ENCODE measurements at places on chromosomes 11 and 22. TPM values are rescaled to one million over a fixed set of nuclear protein-coding genes. Genes with fewer than 3 reads are reported as not detected.

TMA7B gene
- not detected for total RNA-seq

- no peak for DNase-seq
These were observed 59.8 kb downstream of the UVRAG start for GRCh38 chr11:75874684-75875341.

DNA sequence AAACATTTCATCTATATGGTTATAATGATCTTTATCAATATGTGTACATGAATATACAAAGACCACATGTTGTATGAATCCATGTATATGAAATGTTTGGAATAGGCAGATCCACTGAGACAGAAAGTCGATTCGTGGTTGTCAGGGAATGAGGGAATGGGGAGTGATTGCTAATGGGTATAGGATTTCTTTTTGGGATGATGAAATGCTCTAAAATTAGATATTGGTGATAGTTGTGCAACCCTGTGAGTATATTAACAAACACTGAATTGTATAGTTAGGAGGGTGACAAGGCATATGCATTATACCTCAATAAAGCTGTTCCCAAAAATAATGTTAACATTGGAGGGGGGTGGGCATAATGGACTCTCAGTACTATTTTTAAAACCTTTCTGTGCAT lies 5.0 kb upstream of the PTPMT1 start:
- no peak for DNase-seq

JRKL gene
- 13.5 TPM for total RNA-seq

RASGRP2 gene
- 24.9 TPM for total RNA-seq

- DNase-seq, result no peak
These were observed 119.3 kb downstream of the KCNQ1 start for GRCh38 chr11:2564008-2564530.

DNA sequence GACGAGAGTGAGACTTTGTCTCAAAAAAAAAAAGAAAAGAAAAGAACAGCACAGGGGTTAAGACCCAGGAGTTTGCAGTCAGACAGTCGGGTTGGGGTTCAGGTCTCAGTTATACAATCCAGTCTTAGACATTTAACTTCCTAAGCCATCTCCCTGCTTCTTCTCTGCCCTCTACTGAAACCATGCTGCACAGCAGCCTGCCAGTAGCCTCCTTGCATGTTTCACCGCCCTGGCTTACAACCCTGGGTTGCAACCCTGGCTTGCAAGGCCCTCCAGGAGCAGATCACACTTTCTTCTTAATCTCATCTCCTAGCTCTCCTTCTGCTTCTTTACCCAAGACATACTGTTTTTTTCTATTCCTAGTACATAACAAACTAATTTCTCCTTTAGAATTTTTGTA lies 5.9 kb upstream of the B3GAT3 start:
- DNase-seq, result no peak

CARD18 gene
- not detected for total RNA-seq

CNTN5 gene
- 17.9 TPM for total RNA-seq

DNA sequence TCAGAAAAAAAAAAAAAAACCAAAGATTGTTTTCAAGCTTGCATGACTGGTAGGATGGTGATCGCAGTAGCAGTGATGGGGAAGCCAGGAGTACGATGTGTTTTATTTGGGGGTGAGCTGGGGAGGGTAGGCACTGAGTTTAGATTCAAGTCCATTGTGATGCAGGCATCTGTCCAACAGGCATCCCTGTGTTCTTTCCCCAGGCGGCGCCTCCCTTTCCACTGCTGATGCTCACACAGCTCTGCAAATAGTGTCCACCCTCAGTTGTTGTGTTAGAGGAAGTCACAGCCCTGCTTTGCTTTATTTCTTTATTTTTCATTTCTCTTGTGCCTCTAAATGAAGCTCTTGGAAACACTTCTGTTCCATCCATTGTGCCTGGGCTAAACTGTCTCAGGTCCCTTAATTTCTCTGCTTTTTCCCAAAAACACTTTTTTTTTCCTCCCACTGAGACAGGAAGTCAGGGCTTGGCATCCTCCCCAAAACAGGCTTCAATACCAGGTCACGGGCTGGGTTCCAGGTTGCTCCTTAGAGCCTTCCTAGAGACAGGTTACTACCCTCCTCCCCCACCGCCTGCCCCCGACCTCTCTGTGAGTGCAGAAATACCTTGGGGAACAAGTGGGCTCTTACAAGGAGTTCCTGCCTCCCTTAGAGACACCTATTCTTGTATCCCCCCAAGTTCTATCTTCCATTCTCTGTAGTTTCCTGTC lies 38.6 kb upstream of the HSPA8 start:
- DNase-seq, result no peak

DNA sequence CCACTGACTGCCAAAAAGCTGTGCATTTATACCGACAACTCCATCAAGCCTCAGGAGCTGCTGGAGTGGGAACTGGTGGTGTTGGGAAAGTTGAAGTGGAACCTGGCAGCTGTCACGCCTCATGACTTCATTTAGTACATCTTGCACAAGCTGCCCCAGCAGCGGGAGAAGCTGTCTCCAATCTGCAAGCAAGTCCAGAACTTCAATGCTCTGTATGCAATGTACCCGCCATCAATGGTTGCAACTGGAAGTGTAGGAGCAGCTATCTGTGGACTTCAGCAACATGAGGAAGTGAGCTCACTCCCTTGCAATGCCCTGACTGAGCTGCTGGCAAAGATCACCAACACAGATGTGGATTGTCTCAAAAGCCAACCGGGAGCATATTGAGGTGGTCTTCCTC lies at the start of gene SLC22A25:
Gene SLC22A25 (minus strand): TSS at position 67 of the 400 bp plus-strand sequence. CDS start 13,947 bp downstream, outside the sequence.
- DNase-seq, result no peak

DNA sequence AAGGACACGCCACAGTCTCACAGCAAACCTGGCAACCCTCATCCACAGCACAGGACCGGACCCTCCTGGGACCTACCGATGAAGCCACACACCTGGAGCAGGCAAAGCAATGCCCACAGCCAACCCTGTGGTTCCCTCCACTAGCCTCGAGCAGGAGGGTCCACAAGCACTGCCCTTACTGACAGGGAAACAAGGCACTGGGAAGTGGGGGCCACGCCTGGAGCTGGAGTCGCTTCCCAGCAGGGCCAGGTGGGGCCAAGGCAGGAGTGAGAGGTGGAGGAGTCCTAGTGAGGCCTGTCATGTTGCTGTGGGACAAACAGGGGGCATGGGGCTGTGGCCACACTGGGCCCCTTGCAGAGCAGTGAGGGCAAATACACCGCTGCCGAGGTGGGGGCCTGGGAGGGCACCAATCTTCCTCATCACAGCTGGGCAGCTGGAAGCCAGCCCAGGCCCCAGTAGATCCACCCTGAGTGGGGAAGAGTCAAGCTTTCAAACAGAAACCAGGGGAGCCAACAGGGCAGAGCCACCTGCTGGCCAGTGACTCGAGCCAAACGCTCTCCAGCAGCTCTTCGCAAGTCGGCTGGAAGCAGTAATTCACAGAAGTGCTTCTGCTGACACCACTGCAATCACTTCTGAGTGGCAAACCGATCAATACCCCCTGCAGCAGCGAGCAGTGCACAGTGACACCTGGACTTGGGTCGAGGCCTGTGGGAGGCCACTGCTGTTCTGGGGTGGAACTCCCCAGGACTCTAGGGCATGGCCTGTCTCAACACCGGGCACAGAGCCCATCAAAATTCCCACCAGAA lies 13.7 kb downstream of the SULT4A1 start:
- DNase-seq, result no peak

HYOU1 gene
- total RNA-seq, result 44.0 TPM

DNA sequence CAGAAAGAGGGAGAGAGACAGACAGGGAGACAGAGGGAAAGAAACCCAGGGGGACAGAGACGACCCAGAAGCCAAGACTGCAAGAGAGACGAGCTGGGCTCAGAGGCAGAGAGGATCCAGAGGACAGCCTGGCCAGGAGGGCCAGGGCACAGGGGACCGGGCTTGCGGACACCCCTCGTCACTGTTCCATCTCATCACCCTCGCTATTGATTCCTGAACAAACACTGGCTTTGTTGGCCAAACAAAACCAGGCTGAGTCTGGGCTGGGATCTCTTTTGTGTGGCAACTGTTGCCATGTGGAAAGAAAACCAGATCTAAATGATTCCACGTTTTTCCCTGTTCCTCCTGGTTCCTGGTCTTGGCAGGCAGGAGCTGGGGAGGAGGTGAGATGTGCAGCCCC lies 339.4 kb downstream of the MN1 start:
- DNase-seq, result peak; percentile 43

RBMXL2 gene
- total RNA-seq, result not detected

DNA sequence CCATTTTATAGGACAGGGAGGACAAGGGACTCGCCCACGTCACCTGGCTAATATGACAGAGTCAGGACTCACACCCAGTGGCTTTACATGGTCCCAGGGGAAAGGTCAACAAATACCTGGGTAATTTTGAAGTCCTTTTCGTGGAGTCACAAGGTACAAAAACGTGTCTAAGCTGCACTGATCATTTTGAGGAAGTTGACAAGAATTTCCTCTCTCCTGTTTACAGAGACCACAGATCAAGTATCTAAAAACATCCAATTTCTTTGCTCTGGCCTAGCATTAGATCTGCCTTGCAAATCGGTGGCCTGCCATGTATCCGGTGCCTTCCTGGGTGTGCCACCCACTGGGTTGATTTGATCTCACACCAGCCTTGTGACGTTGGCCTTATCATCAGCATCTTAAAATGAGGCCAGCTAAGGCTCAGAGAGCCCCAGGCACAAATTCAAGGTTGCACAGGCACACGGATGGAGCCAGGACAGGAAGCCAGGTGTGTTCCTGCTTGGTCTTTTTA lies 17.6 kb downstream of the GDPD5 start:
- no peak for DNase-seq

GRCh38 chr11:43214471-43214870 lies 97.3 kb upstream of the API5 start:
- DNase-seq, result no peak

DNA sequence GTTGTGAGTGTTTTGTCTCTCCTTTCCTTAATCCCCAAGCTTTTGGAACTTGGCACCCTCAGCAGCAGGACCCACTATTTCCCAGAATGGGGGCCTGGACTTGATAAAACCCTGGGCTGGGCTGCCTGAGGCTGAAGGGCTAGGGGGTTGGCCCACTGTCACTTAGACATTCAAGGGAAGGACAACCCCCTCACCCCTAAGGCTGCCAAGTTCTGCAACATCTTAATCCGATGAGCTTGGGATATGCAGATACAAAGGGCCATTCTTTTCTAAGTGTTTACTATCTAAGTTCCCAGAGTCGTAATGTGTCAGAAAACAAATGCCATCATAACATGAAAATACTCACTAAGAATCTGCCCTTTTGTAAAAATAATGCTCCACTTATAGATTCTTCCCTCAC lies 42.9 kb downstream of the IRAG1 start:
- DNase-seq, result no peak

CDC45 gene
- total RNA-seq, result 0.82 TPM

- no peak for DNase-seq
These were observed 38.5 kb downstream of the IGHMBP2 start for GRCh38 chr11:68942095-68942620.

DNA sequence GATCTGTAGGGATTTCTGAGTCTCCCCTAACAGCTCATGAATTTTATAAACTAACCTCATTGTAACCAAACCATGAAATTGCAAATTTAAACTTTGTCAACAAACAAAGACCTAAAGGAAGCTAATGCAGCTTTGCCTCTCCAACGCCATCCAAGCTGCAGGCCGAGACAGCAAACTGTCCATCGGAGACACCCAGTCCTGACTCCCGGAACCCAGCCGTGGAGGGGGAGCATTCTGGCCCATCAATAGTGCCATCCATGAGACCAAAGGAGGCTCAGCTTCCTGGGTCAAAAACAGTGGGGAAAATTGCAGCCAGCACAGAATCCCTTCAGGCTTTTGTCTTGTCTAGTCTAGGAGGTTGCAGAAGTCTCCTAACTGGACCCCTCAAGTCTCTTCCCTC lies 147.6 kb upstream of the OPCML start:
- DNase-seq, result no peak

ALX4 gene
- total RNA-seq, result 1.2 TPM

UCP3 gene
- 0.82 TPM for total RNA-seq

MS4A4E gene
- total RNA-seq, result not detected

SCUBE1 gene
- total RNA-seq, result 26.1 TPM

- no peak for DNase-seq
These were observed 4.6 kb downstream of the MN1 start for GRCh38 chr22:27796829-27797519.

C11orf42 gene
- total RNA-seq, result not detected

GRCh38 chr22:28582806-28583205 lies 96.8 kb downstream of the TTC28 start:
- DNase-seq, result peak; percentile 12

- no peak for DNase-seq
These were observed 33.8 kb upstream of the SPON1 start for GRCh38 chr11:13928566-13929251.

TSKU gene
- total RNA-seq, result 4.9 TPM

GRCh38 chr11:17968206-17968605 lies 44.6 kb downstream of the SERGEF start:
- no peak for DNase-seq
